ENCODE measurements at places on chromosomes 7 and 10.

DNA sequence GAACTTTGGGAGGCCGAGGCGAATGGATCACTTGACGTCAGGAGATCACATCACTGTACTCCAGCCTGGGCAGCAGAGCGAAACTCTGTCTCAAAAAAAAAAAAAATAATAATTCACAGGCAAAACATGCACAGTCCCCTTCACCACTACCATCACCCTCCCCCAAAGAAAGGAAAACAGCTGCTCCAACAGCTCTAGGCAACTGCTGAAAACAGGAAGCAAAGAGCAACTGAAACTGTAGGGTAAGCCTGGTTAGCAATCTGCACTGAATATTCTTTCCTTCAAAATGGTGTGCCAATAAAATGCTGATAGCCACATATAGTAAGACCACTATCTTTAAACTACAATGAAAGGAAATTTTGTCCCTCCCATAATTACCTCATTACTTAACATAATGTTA is 11.8 kb downstream of the NT5C2 start:
- DNase-seq = no peak

- no peak for DNase-seq
Observed at GRCh38 chr7:35722054-35722849, 27.3 kb upstream of the HERPUD2 start.

GRCh38 chr7:118288098-118288497 is 63.6 kb downstream of the ANKRD7 start:
- no peak for DNase-seq

GRCh38 chr10:13831711-13832141 is 245.0 kb downstream of the PRPF18 start:
- DNase-seq = no peak

DNA sequence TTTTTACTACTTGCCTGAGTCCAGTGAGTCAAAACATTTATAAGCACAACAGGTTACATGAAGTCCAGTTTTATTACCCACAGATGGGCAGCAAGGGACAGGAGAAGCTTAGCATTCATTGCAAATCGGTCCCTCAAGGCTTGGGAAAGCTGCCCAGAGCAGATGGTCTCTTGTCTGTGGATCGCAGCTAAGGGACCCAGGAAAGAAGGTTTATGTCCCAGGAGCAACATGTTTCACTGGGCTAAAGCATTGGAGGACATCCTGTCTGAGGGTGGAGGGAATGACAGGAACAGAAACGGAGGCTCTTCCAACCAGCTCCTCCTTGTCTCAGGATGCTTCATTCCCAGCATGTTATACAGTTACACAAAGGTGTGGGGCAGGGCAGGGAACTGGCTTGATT is 39.3 kb downstream of the TRIM24 start:
- no peak for DNase-seq

GRCh38 chr7:104431930-104432329 is 103.5 kb downstream of the LHFPL3 start:
- no peak for DNase-seq

GRCh38 chr7:156091519-156092080 is 279.3 kb upstream of the SHH start:
- DNase-seq = no peak

DNA sequence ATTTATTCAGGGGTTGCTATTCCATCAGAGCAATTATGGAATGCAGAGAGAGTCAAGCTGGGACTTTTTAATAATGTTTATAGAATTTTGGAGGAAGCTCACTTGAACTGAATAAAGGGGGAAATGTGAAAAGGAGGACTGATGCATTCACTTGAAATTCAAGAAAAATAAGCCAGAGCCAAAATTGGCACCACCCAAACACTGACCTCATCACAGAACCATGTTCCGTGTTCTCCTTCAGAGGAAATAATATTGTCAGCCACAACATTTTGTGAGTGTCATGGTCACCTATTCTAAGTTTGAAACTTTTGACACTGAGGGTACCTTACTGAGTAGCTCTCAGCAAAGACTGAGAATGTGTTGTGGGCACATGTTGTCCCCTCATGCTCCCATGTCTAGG is 207.0 kb downstream of the ANK3 start:
- no peak for DNase-seq

DNA sequence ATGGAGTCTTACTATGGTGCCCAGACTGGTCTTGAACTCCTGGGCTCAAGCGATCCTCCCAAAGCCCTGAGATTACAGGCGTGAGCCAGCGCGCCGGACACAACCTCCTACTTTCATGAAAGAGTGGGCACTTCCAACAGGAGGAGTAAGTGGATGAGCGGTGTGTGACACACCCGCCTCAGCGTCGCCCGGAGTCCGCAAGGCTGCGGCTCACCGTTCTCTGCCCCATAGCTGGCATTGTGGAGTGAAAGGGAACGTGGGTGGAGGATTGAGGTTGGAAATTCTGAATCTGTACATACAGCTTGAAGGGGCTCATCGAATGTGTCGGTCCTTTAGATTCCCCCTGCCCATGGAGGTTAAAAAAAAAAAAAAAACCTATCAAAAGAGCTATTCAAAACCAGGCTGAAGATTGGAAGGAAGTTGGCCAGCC is 524 bp upstream of the PRXL2A start:
- no peak for DNase-seq

DNA sequence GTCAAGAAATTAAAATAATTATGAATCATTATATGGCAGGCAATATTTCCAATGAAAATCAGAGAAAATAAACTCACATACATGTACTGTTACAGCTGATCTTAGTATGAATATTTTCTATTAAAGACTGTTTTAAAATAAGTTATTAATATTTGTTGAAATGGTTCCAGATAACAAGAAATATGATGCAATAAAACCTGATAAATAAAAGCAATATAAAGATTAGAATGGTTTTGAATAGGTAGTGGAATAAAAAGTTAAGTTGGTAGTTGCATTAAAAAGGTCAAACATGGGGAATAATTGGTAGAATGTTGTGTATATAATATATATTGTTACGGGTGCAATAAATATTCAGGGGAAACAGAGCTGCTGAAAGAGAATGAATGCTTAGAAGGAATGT is 52.5 kb downstream of the MEST start:
- DNase-seq = no peak

DNA sequence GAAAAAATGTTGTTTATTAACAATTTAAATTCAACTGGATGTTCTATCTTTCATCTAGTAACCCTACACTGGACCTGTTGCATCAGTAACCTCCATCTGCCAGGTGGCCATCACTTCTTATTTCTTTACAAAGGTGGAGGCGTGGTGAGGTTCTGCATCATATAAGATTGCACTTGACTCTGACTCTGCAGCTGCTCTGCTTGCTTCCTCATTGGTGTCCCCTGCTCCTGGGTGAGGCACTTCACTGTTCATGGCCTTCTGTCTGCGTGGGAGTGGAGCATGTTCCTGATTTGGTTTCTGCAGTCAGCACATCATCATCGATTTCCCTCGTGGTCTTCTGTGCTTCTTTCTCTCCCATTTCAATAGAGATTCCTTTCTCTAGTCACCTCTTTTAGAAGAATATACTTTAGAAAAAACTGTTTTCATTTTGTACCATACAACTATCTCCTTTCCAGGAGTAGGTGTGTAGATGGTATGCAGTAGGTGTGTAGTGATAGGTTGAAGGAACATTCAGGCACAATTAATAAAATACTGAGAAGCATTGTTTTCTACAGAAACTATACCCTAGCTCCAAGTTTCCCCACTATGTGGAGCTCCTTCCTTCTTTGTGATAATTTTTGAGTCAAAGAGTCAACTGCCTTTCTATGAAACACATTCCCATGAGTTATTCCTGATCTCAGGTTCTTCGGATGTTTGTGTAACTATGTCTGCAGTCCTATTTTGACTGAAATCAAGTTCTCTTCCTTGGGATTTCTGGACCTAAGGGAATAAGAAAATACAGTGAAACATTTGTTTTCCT is 231.7 kb upstream of the CNTNAP2 start:
- DNase-seq = no peak

- no peak for DNase-seq
Observed at GRCh38 chr7:116873619-116874018, 11.2 kb downstream of the CAPZA2 start.

- no peak for DNase-seq
Observed at GRCh38 chr10:13722747-13723653, 136.2 kb downstream of the PRPF18 start.

GRCh38 chr7:8211725-8212096 is 50.3 kb downstream of the ICA1 start:
- no peak for DNase-seq

DNA sequence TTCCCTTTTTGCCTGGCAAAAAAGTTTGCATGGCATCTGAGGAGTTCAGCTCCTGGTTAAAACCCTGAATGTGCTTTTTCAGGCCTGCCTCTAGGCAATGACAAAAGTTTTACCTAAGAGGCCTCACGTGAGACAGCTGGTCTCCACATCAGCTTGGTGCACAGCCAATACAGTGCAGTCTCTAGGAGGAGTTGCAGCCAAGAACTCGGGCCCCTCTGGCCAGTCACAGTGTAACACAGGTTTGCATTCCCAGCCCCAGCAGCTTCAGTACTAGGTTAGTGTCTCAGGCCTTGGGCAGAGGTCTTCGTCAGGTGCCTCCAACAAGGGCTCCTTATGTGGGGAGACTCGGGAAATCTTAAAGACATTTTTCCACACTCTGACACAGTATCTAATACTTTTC is 771.7 kb downstream of the SORCS1 start:
- DNase-seq = no peak

GRCh38 chr7:128200376-128200775 is 40.7 kb upstream of the LEP start:
- DNase-seq = no peak

DNA sequence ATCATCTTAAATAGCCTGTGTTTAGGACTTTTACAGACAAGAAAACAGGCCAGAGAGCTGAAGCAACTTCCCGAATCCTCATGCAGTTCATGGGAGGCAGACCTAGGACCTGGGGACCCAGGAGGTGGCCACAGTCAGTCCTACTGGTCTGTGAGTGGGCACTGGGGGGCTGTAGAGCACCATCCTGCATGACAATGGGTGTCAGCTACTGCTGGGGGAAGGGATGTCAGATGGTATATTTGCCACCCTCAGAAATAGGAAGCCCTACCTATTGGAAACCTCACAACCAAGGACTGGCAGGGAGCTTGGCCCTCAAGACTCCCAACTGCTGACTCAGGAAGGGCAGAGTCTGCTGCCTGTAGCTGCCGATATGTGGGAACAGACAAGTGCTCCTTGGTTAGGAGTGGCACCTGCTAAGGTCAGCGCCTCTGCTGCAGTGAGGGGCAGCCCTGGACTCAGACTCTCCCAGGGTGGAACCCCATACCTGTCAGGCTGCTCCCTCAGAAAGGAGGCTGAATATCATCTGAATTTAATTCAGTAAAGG is 29.7 kb downstream of the OGDH start:
- no peak for DNase-seq

DNA sequence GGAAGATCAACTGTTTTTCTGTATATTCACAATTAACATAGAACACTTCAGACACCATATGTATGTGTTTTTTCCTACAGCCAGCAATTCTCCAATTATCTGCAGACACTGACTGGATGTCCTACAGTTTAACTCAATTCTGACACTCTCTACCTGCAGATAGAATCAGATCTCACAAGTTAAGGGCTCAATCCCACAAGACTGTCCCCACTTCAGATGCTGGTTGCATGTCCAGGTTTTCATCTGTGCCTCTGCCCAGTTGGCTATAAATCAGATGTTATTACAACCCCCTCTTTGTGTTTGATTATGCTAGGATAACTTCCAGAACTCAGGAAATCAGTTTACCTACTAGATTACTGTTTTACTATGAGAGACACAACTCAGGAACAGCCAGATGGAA is 295.9 kb downstream of the TWIST1 start:
- no peak for DNase-seq

- DNase-seq = no peak
Observed at GRCh38 chr10:119770928-119771327, 45.1 kb downstream of the INPP5F start.

DNA sequence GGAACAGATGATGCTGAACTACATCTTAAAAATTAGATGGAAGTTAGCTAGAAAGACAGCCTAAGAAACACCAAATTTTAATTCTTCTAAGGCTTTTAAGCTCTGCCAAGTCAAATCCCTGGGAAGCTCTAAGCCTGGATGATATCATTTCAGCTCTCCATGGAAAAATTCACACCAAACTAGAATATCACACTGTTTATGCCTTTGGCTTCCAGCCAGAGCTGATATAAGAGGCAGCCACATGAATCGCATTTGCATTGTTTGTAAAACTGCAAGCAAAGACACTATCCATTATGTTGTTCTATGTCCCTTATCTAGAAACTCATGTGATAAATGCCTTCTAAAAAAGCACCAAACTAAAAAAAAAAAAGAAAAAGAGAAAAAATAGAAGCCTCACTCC is 430.4 kb downstream of the GRID1 start:
- DNase-seq = no peak

DNA sequence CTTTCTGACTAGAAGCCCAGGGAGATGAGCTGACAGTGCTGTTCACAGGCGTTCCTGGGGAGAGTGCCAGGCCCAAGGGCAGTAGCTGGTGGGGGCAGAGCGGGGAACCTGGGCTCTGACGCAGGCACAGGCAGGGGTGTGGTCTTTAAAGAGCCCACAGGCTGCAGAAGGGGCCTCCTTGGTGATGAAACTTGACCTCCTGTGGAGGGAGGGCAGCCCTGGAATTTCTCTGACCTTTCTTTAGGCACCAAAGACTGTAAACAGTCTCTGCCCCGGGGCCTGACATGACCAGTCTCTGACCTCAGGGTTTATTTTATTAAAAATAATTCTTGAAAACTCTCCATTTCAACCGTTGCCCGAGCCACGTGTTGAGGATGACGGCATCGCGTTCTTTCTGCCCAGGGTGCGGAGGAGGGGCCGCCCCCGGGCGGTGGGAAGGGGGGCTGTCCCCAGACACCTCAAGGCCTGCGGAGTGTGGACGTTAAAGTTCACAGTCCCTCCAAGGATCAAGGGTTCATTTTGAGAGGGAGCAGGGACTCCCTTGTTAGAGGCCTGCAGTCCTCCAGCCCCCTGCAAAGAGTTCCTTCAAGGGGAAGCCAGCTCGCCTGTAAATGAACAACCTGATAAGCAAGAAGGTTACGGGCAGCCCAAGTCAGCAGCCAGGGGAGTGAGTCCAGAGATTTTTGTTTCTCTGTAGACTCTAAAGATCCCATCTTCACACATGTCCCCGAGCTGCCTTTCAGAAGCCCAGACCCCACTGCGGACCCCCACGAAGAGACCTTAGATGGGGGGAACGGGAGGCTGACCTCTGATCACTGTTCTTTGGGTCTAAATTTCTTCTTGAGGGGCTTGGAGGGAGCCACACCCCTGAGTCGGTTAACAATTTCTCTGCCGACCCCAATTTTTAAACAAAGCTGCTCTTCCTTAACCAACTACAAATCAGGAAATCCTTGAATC is 128.9 kb downstream of the VIPR2 start:
- DNase-seq = no peak

DNA sequence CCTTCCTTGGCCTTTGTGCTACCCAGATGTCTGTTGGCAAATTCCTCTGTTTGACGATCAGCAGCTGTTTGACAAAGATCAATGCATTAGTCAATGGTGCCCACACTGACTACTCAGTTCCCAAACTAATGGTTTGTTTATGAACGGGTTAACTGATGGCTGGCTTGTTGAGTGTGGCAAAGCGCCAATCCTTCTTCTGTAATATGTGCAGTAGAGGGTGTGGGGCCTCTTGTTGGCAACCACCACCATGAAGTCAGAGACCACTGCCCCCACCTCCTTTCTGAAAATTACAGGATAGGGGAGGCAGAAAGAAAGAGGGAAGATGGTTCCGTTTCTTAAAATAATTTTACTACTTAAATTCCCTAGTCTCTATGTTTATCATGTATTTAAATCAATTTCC is 2.6 kb upstream of the PLCE1 start:
- no peak for DNase-seq

GRCh38 chr7:100673942-100674410 is 436 bp downstream of the GNB2 start:
- DNase-seq = no peak

Measured in NCI-H2029 (cell line).